Stimulated activated CD8-positive, alpha-beta memory T cell treated with anti-CD3 and anti-CD28 coated beads, Interleukin-4, amount 100 ng/mL, for 1 hour (primary cell): ENCODE measurements at places on chromosomes 3 and 15.

- DNase-seq = no peak
These were observed 6.9 kb downstream of the NCEH1 start for GRCh38 chr3:172704001-172704400.

DNA sequence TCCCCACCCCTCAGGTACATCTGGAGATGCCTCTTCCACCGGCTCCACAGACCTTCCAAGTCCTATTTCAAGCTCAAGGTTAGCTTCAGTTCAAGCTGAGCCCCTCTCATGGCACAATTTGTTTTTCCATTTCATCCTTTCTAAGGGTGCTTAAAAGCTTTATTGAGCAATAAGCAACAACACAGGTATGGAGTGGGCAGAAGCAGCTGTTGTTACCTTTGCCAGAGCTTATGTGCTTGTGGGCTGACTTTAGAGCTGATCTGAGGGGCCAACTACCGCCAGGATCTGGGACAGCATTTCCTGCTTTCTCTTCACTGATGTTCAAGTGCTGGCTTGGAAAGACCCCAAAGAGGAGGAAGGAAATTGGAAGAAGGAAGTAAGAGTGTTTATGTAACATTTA lies 140.0 kb upstream of the KLHL25 start:
- no peak for DNase-seq

DNA sequence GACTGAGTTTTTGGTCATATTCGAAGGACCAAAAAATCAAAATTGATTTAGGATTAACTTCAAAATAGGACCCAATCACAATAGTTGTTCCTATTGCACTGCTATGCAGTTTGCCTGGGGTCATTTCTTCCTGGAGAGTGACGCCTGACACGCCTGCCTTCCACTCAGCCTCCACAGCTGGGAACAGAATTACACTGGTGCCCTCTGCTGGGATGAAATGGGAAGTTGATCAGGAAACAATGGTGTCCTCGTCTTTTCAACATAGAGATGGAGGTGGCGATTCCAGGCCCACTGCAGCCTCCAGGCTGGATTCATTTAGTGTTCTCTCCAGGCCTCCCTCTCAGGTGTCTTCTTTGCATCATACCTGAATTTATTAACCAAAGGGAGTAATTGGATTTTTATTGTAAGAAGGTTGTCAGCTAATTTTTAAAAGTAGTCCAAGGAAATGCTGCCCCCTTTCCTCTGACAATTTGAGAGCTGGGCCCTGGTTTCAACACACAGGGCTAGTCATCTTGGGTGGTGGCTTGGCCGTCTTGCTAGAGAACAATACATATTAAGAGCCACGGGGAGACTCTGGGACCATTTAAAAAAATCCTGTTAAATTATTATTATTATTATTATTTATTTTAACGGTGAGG lies 69.7 kb downstream of the GAP43 start:
- DNase-seq = peak; percentile 16

DNA sequence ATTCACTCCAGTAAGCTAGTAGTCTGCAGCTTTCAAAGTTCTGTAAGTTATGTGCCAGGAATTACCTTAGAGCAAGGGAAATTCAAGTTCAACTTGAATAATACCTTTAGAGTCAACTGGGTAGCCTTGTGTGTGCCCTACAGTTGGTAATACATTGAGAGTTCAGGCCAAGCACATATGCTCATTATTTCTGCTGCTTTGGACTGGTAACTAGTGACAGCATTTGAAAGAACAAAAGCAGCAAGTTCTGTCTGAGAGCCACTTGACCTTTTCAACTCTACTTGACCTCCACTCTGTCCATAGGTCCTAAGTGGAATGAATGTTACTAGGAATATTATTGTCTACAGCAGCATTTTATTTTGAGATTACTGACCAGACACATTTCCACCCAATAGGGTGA lies 723.5 kb downstream of the NLGN1 start:
- DNase-seq = no peak

- no peak for DNase-seq
These were observed 33.9 kb upstream of the STT3B start for GRCh38 chr3:31498791-31499190.
